ENCODE measurements at places on chromosomes 6 and 20.

DNA sequence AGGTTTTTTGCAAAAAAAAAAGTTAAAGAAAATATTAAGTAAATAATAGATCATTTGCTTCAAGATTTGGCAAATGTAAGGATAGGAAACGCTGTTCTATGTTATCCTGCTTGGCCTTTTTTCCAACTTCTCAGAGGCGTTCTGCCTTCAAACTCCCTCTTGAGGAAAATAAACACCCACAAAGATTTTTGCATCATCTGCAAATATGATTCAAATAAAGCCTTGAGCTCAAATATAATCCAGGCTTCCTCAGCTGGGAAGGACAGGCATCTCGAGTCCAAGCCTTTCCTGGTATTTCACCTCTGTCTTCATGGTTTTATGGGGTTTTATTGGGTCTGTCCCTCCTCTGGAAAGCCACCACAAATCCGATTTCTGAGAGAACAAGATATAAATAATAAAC, 67.7 kb upstream of the PTPN1 start:
- DNase-seq = no peak

DNA sequence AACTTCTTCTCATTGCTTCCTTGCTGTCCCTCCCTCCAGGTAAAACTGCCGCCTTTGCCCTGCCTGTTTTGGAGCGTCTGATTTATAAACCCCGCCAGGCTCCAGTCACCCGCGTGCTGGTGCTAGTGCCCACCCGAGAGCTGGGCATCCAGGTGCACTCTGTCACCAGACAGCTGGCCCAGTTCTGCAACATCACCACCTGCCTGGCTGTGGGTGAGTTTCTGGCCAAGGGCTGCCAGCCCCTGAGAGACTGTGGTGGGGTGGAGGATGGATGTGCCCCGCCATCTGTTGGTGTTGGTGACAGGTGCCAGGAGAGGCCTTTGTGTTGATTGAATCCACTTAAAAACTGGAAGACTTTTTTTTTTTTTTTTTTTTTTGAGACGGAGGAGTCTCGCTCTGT, 9.5 kb downstream of the DDX27 start:
- DNase-seq = no peak

DNA sequence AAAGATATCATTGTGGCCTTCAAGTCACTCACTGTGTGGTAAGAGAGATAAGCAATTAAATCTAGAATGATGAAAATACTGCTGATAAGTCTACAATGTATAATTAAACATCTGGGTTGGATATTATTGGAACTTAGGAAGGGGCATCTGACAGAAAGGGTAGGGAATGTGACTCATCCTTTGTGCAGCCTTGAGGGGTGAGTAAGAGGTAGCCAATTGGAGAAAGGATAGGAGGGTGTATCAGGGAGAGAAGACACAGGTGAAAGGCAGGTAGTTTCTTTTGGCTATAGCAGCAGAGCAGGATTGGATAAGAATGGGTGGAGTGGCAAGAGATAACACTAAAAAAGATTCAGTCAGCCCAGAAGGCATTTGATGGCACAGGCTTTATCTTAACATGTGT, 182.0 kb downstream of the COL21A1 start:
- DNase-seq = no peak

GRCh38 chr20:32652739-32653526, 20.8 kb downstream of the C20orf203 start:
- DNase-seq = peak; percentile 87

- DNase-seq = no peak
Measured at GRCh38 chr6:155432293-155432692, 23.3 kb downstream of the NOX3 start.
